ENCODE measurements at places on chromosomes 1 and 21. TPM values are rescaled to one million over a fixed set of nuclear protein-coding genes. Genes with fewer than 3 reads are reported as not detected.
A peak's percentile ranks its signal among the peaks of the same experiment; 100 is the strongest.

The PTAFR gene
- total RNA-seq: 0.24 TPM

The ZSWIM5 gene
- total RNA-seq: 2.6 TPM

The OR10J1 gene
- total RNA-seq: not detected

The TRAF3IP3 gene
- total RNA-seq: 0.61 TPM

The CAPN8 gene
- not detected for total RNA-seq

The HFM1 gene
- 2.9 TPM for total RNA-seq

The AMY1A gene
- total RNA-seq: not detected

The KRTAP12-2 gene
- not detected for total RNA-seq

- DNase-seq: no peak
Observed at GRCh38 chr1:208235982-208236761, 8.0 kb downstream of the PLXNA2 start.

DNA sequence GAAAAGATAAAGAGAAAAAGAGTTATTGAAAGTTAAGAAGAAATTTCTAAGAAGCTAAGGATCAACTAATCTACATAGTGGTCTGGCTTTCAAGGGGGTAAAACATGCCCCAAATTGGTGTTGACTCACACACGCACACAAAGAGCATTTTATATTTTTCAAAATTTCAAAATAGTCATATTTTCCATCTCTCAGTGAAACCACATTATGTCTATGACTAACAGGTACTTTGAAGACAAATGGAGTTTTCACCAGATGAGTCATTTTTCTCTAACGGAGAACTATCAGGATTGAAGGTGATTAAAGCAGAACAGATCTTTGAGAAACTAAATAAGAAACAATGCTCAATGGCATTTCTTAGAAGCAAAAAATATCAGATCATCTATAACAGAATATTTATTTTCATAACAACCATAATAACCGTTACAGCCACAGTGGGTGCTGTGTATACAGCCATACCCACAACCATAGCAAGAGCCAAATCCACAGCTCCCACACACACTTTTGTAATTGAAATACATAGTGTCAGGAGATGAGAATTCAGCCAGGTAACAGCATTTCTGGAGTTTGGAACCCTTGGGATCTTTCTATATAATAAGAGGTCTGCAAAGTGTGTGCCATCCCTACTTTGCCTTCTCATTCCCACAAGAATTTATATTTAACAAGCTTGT is at the start of gene KRTAP21-3:
TSS of gene KRTAP21-3 (minus strand) at position 539 of the 671 bp plus-strand sequence. CDS start at position 521, 18 bp downstream.
- DNase-seq: peak; percentile 8

DNA sequence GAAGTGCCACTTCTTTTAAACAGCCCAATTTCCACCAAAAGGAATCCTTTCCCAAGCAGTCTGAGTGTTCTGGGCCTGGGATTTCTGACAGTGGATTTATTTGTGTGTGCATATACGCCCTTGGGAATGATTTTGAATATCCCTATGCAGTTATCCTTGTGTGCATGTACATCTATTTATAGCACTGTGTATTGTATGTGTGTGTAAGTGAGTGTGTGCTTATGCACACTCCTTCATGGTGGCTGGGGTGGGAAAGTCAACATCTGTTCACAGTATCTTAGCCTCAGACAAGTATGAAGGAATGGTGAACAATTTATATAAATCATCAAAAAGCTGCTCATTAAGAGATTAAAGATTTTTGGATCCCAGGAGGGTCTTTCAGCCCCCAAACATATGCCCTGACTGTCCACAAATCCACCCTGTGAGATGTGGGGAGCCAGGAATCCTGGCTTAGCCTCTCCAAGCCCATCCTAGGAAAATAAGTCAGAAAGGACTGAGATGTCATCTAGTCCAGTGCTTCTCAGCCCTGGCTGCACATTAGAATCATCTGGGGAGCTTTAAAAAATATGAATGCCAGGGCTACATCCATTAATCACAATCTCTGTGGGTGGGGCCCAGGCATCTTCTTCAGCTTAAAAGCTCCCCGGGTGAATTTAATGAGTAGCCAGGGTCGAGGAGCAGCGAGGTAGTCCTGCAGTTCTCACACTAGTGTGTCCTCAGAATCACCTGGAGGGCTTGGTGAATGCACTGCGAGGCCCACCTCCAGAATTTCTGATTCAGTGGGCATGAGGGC is 101.4 kb downstream of the PLXNA2 start:
- no peak for DNase-seq

DNA sequence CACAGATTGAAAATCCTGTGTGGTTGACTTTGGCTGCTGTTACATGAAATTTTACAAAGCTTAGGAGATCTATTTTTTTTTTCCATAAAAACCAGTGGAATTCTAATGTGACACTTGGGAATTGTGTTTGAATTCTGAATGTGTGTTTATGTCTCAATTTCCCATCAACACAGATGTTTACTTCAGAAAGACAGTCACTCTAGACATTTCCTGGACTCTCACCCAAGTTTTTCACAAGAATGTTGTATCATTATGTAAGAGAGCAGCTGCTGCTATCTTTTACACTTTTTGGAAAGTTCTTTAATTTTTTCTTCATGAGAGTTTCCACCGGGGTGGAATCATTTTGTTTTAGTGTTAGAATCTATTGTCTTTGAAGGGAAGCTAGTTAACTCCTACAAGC is 210.1 kb downstream of the GIPC2 start:
- DNase-seq: no peak

DNA sequence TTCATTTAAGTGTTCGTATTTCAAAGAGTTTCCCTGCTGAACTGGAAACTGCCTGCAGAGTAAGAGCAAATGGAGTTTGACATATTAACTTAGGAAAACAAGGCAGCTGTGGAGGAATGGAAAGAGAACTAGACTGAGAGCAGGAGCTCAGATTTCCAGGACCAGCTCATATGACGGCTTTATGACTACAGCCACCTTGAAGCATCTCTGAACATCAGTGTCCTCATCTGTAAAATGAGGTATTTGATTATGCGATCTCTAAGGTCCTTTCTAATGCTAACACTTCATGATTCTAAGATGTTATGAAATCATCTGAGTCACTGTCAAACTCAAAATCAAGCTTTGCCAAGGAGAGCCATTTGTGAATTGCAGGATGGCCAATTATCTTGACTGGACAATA is 112.3 kb downstream of the PRRX1 start:
- no peak for DNase-seq

- DNase-seq: no peak
Observed at GRCh38 chr1:118291661-118292060, 106.6 kb upstream of the SPAG17 start.

DNA sequence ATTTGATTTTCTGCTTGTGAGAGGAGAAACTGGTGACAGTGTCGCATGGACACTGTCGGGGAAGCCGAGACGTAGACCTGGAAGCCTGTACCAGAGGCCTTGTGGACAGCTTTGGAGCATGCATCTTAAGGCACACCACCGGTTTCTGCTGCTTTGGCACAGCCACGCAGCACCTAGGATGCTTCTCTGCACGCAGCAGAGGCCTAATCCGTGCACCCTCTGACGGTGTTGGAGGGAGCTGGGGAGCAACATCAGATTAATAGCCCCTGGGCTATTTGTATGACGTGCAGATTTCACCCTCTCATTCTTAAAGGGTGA is 30.3 kb downstream of the TEX35 start:
- no peak for DNase-seq

DNA sequence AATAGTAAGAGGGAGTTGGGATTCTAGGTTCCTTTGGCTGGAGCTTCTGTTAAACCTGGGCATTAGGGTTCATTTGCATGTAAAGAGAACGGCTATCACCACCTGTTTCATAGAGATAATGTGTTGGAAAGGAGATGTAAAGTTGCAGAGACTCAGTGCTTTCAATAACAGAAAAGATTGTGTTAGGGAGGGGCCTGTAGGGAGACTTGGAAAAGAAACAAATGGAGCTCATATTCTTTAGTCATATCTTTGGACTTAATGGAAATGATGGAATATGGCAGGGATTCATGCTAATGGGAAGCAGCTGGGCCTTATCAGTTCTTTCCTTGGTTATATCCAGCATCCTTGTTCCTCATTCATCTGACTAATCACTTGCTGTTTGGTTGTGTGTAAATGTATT is 144.9 kb downstream of the CD247 start:
- no peak for DNase-seq

DNA sequence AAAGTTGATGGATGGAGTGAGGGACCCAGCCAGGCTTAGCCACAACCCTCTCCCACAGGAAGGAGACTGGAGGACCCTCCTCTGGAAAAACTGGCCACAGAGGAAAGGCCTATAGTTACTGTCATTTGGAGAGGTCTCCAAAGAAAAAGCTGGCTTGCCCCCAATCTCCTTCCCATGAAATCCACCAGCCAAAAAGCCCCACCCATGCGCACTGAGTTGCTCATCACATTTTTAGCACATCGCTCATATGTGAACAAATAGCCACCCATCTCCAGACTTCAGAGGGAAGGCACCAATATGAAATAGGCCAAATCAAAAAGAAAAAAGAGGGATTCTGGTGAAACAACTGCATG is 36.9 kb upstream of the QSOX1 start:
- DNase-seq: no peak

- DNase-seq: no peak
Observed at GRCh38 chr1:147673816-147674215, 3.5 kb upstream of the ACP6 start.

DNA sequence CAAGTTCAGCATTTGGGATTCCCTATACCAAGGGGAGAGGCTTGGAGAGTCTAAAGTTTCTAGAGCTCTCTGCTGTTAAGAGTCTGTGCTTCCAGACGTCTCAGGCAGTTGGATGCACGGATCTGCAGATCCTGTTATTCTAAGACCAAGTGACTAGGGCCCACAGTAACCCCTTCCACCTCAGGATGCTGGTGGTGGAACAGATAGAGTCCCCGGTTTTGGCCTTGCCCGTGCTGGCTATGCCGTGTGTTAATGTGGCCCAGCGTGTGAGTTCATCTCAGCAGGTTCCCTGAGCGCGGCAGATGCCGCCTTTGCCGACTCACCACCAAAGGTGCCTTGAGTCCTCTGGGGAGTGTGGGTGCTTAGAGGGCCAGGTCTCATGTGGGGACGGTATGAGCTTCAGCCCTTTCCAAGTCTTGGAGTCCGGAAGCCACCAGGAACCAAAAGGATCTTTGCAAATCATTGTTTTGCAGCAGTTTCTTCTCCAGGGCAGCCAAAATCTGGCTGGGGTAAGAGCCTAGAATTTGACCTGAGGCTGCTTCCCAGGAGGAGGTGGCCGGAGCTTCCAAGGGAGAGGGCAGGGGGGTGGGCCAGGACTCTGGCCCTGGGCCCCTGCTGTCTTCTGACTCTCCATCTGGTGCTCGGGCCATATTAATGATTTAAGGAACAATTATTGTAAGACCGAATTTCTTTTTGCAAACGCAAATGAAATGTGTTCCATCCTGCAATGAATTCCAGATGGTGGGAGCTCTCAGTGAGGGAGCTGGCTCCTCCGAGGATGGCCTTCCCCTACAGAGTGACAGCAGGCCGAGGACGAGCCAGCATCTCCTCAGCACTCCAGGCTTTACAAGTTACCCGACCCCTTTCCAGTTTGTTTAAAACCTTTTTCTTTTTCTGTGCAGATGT is 205.7 kb downstream of the FOXD2 start:
- DNase-seq: no peak

- DNase-seq: peak; percentile 33
Observed at GRCh38 chr1:237677979-237678378, 212.7 kb downstream of the ZP4 start.

DNA sequence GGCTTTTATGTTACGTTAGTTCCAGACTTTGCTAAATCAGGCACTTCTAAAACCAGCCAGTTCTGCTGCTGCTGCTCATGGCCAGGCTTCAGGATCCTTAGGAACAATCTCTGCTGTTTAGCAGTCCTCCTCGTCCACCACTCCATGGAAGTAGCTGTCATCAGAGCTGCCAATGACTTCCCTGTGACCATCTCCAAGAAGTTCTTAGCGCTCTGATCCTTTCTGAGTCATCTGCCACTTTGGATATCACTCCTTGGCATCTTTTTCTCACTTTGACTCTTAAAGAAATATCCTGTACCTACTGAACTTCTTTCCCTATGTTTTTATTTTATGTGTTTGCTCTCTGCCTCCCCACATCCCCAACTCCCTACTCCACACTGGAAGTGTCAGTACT is 14.7 kb upstream of the IRF2BP2 start:
- DNase-seq: no peak

DNA sequence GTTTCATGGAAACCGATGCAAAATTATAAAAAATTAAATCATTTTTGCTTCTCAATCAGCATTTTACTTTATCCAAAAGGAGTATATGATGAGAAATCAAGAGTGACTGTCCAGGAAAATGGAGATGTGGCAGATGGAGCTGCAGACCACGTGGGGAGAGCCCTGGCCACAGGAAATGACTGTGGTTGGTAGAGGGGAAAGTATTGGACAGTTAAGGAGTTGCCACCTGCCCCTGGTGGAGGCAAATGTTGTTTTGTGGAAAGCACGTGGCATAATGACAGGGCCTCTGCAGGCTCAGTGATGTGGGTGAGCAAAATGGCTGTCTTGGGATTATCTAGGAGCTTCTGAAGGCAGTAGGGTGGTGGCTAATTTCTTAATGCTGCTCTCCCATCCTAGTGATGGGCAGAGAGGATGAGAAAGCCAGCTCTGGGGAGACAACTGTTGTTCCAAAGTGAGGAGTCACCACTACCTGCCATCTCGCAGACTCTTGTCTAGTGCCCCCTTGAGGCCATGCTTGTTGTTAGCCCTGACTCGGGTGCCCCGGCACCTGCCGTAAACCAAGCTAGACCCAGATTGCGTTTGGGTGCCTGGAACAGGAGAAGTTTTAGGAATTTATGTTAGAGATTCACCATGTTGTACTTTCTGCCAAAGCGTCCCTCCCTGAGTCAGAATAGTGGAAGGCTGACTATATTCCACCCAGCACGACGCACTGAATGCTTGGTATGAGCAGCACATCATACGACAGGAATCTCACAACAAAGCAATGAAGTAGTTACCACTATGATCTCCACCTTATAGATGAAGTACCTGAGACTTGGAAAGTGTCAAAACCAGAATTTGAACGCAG is 144.0 kb downstream of the ROR1 start:
- DNase-seq: peak; percentile 53

GRCh38 chr1:158458263-158458662 is 3.4 kb upstream of the OR10K1 start:
- DNase-seq: no peak

- no peak for DNase-seq
Observed at GRCh38 chr1:162560303-162561036, 1.1 kb upstream of the UAP1 start.

DNA sequence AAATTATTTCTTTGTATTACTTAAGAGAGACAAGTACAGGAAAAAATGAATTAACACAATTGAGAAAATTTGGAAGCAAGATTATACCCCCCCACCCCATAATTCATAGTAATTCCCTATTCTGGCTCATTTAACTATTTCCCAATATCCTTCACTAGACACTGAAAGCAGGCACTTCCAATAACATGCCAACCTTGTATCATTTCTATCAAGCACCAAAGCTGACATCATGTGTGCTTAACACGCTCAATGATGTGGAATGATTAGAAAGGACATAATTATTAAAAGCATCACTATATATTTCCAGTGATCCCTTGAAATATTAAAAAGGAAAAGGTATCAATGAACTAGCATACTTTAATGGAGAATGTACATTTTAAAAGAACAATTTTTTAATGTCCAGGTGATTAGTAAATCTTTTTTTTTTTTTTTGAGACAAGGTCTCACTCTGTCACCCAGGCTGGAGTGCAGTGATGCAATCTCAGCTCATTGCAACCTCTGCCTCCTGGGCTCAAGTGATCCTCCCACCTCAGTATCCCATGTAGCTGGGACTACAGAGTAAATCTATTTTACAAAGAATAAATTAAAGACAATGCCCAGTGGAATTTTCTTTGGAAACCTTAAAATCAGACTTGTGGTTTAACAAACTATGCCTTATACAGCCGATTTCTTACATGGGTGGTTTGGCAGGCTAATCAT is 443.9 kb downstream of the DSCAM start:
- no peak for DNase-seq

All from SK-MEL-5 (cell line).